SJSA1 (cell line): ENCODE measurements at places on chromosomes 6 and 20. TPM values are rescaled to one million over a fixed set of nuclear protein-coding genes. Genes with fewer than 3 reads are reported as not detected.

DNA sequence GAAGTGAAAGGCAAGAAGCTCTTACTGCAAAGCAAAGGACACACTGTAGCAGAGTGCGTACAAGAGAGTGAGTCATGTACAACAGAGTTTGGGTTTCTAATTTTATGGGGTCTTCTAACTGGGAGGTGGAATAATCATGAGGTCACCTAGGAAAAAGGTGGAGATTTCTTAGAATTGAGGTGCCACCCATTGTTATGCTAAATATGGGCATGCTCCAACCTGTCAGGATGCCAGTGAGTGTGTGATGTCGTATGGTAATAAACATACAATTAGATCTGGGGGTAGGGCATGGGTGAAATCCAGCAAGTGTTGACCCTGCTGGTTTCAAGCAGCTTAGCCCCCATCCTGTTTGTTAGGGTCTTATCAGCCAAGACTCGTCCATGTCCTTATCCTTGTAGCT is 46.6 kb downstream of the OR2B6 start:
- DNase-seq = no peak

DNA sequence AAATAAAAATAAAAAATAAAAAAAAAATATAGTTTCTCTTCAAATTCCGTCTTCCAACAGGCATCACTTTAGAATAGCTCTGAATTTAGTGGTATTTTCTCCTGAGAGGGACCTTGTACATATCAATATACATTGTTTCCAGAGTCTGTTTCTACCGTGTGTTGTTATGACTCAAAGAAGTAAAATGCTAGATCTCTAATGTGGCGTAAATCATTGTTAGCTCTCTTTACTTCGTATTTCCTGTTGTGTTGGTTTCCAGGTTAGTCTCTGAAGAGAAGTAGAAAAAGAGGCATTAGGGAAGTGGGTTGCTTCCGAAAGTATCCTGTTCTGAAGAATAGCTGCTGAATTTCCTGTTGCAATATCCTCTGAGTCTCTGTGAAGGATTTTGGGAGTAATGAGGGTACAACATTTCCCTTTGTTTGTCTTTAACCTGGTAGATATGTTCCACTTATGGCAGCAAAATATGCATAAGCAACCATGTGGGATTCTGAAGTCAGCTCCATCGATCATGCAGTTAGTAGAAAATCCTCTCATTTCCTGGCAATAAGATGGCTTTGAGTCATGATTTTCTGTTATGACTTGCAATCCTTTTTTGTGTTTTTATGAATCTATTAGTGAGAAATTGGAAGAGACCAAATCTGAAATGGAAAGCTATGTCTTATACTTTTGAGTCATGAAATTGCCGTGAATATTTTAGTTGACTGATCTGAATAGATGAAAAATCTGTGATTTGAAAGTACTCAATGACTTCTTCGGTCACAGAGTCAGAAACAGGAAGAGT is 42.0 kb upstream of the MCHR2 start:
- no peak for DNase-seq

Gene ATF6B
- 22.8 and 44.0 TPM in 2 replicates for total RNA-seq

- DNase-seq = no peak
Measured at GRCh38 chr6:105646391-105646867, 243.5 kb upstream of the PREP start.

- DNase-seq = no peak
Measured at GRCh38 chr6:108872141-108872557, 23.9 kb downstream of the ARMC2 start.

GRCh38 chr20:11247046-11248010 is 573.5 kb upstream of the JAG1 start:
- no peak for DNase-seq

- no peak for DNase-seq
Measured at GRCh38 chr20:24742436-24742835, 206.6 kb upstream of the CST7 start.
